GM23248 (cell line): ENCODE measurements at places on chromosomes 2 and 18.

DNA sequence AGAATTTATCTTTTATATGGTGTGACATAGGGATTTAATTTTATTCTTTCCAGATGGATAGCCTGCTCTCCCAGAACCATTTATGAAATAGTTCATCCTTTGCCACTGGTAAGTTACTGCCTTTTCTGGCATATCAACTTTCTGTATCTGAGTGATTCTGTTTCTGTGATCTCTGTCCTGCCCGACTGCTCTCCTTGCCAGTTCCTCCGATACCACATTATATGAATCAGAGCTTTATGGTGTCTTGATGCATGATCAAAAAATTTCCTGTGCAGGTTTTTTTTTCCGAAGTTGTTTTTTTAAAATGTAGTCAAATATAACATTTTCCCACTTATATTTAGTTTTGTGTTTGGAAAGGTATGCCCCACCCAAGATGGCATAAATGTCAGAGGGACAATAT is 242.5 kb downstream of the CYP26B1 start:
- peak; percentile 66 for DNase-seq

- no peak for DNase-seq
Observed at GRCh38 chr2:135451966-135452365, 79.1 kb downstream of the ZRANB3 start.

DNA sequence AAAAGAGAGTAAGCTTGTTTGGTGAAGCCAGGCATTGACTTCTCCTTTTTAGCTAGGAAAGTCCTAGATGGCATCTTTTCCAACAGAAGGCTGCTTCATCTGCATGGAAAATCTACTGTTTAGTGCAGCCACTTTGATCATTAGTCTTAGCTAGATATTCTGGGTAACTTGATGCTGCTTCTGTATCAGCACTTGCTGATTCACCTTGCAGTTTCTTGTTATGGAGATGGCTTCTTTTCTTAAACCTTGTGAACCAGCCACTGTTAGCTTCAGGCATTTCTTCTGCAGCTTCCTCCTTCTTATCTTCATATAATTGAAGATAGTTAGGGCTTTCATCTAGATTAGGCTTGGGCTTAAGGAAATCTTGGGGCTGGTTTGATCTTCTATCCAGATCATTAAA is 639.7 kb downstream of the TDRD15 start:
- no peak for DNase-seq

DNA sequence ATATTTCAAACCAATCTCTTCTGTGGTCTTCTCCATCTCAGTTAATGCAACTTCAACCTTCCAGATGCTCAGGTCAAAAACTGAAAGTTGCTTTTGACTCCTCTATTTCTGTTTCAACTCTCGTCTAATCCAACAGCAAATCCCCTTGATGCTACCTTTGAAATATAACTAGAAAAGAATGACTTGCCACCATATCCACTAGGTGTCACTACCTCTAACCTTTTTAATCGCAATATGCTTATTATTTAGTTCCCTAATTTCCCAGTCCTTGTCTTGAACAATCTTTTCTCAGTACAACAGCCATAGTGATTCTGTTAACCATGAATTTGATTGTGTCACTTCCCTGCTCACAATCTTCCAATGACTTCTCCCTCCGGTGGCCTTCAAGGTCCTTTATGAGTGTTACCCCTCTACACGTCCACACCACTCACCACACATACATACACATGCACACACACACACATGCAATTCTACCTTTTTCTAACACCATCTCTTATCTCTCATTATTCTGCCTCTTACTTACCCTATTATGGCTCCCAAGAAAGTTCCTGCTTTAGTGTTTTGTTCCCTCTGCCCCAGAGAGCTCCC is 245.5 kb upstream of the KCNJ3 start:
- DNase-seq = peak; percentile 34

GRCh38 chr2:144151851-144152250 is 368.1 kb downstream of the ZEB2 start:
- no peak for DNase-seq

DNA sequence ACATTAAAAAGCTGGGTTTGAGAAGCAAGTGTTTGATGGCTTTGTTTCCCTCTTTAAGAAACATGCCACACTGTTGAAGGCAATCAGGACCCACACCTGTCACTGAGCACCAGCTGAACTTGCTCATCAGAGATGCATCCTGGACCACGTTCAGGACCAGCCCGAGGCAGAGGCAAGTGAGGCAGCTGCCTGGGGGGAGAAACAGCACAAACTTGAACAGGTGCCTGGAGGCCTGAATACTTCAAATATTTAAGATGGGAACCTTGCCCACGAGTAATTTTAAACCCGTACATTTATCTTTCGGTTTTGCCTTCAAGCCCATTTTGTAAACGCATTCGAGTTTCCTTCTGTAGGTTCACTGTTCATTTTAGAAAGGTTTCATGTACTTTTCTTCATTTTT is 421.3 kb downstream of the NYAP2 start:
- no peak for DNase-seq

DNA sequence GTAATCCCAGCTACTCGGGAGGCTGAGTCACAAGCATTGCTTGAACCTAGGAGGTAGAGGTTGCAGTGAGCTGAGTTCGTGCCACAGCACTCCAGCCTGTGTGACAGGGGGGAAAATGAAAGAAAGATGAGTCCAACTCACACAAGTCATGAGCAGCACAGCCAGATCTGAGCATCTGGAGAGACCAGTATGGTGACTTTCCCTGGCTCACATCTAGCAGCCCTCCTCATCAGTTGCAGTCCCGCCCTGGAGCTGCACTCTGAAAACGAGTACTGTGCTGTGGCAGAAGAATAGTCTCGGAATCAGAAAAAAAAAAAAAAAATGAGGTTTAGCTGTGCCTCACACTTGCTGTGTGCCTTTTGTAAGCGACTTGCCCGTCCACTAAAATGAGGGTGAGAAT is 74.4 kb upstream of the TRIB2 start:
- DNase-seq = no peak
